ENCODE measurements at places on chromosomes 16 and 17. TPM values are rescaled to one million over a fixed set of nuclear protein-coding genes. Genes with fewer than 3 reads are reported as not detected.

Gene NPIPA3
- total RNA-seq: 0.36 TPM

Gene OTOP3
- not detected for total RNA-seq

Gene RAMP2
- 2.4 TPM for total RNA-seq

Gene TRAP1
- 144 TPM for total RNA-seq

Gene LITAF
- total RNA-seq: 9.8 TPM

Gene EVPLL
- total RNA-seq: not detected

Gene NOTUM
- not detected for total RNA-seq

Gene PCGF2
- 9.2 TPM for total RNA-seq

Gene SNN
- 17.7 TPM for total RNA-seq

Gene GDPD3
- total RNA-seq: 1.7 TPM

Gene PNMT
- total RNA-seq: not detected

Gene RBFOX1
- not detected for total RNA-seq

Gene PRSS36
- total RNA-seq: 0.14 TPM

Gene CHD9NB
- 1.5 TPM for total RNA-seq

Gene PMM2
- 56.5 TPM for total RNA-seq

Gene PPP1R1B
- total RNA-seq: not detected

Gene MRM1
- 4.4 TPM for total RNA-seq

Gene SPATA20
- total RNA-seq: 44.0 TPM

Gene ITGB4
- total RNA-seq: 3.7 TPM

Gene SLC38A8
- not detected for total RNA-seq

Gene ZNF205
- 12.0 TPM for total RNA-seq
